Muscle of back (tissue), 13 donors: ENCODE measurements at places on chromosomes 16 and 17.

- DNase-seq = no peak
Observed at GRCh38 chr17:48006936-48007709, 30.5 kb downstream of the COPZ2 start.

GRCh38 chr17:67481808-67482207 is 104.7 kb downstream of the PITPNC1 start:
- no peak for DNase-seq

- no peak for DNase-seq
Observed at GRCh38 chr17:17053446-17054379, 11.5 kb downstream of the MPRIP start.

- DNase-seq = peak; percentile 46
Observed at GRCh38 chr16:84537491-84538151, 33.2 kb upstream of the MEAK7 start.

DNA sequence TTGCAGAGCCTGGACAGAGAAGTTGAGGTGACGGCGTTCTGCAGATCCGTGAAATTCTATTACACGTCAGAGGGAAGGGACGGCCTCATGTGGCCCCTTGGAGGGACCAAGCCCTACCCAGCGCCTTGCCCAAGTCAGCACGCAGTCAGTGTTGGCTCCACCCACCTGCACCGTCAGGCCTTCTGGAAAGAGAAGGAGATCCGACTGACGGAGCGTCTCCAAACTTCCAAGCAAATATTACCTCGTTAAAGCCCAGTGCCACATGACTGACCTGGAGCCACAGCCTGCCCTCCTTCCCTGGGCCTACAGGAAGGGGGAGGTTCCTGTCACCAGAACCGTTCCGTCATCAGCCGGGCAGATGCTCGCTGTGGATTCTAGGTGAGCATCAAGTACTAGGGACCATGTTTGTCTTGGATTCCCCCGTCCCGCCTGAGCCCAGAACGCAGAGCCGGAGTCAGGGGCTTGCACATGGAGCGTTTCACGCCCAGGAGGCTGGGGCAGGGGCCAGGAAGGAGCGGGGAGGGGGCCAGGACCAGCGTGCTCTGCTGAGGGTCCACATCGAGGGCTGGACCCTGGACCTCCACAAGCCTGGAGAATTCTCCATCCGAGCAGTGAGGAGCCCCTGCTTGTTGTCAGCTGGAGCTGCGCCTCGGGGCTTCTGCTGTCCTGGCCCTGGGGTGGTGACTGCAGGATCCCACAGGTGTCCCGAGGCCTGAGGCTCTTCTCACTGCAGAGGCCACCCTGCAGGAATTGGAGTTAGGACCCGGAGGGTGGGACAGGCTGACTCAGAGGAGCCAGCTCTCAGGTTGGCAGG is 22.6 kb upstream of the METRNL start:
- no peak for DNase-seq

DNA sequence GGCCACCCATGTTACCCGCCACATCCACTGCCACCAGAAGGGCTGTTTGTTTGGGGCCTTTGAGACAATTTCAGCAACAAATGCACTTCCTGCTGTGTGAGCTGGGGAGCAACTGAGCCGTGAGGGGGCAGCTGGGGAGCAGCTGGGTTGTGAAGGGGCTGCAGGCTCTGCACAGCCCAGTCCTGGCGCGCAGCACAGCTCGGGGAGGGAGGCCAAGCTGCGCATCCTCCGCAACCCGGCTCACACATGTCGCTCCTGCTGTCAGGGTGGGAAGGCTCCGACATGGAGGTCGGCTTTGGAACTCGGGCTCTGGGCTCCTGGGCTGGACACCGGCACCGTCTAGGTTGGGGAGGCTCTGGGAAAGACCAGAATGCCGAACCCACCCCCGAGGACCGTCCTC is 53.6 kb downstream of the CBFA2T3 start:
- DNase-seq = peak; percentile 57

DNA sequence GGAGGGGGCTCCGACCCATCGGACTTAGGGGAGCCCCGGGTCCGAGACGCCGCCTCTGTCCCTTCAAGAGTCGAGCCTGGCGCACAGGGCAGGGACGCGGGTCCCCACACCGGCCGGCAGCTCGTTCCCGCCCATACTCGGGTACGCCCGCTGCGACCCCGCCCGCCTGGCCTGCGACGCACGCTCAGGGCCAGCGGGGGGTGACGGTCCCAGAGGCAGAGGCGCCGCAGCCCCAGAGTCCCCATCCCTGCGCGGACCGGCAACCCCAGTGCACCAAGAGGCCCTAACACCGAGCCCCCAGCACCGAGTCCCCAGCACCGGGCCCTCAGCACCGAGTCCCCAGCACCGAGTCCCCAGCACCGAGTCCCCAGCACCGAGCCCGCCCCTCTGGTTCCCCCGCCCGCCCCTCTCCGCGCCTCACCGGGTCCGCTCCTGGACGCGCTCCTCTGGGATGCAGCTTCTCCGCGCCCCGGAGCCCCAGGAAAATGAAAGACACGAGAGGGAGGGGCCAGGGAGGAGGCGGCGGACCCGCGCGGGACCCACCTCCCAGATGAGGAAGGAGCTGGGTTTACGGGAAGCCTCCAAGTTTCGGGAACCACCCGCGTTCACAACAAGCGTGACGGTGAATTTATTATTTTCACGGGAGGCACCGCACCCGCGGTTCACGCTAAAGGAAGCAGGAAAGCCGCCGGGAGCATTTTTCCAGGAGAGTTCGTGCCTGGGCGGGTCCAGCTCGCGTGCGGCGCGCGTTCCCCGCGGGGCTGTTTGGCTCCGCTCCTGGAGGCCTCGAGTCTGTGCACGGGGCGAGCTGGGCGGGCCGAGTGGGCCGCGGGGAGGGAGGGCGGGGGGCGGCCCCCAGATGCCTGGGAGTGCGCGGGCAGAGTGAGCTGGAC is at the start of gene SECTM1:
TSS of gene SECTM1 (minus strand) at position 488 of the 893 bp plus-strand sequence. CDS start 6,526 bp downstream, outside the sequence.
- no peak for DNase-seq

DNA sequence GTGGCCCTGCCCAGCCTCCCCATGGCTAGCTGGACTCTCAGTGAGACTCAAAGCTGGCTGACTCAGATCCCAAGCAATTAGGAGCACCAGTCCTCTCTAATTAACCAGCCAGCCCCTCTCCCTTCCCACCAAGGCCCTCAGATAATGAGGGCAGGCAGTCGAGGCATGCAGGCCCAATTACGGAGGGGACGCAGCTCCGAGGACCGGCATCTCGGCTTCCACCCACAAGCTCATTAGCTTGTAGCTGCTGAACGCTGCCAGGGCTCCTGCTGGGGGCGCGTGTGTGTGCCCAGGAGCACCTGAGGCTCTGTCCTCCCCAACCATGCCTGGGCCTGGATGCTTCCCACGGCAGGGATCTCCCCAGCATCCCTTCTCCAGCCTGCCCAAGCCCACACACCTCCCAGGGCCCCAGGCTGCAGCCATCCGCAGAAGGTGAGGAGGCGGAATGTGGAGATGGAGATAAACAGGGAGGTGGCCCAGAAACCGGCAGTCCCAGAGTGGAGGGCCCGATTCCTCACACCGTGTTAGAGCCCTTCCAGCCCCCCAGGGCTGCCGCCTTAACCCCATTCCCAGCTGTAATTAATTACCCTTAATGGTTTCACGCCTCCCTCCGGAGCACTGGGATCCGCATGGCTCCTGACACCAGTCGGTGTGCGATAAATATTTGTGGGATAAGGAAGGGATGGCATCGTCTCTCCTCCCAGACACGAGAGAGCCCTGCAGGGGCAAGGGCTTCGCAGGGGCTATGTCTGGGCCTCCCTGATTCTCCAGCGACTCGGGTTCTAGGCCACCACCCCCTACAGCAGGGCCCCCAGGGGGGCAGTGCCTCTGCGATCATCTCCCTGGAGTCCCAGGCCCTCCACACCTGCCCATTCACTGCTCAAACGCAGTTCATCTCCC is 42.2 kb downstream of the RPH3AL start:
- DNase-seq = no peak

GRCh38 chr16:69831212-69832123 is 69.3 kb downstream of the WWP2 start:
- DNase-seq = no peak

- DNase-seq = no peak
Observed at GRCh38 chr17:31538080-31538762, 146.7 kb downstream of the RAB11FIP4 start.

GRCh38 chr17:27968206-27968732 is 74.2 kb upstream of the NLK start:
- no peak for DNase-seq

DNA sequence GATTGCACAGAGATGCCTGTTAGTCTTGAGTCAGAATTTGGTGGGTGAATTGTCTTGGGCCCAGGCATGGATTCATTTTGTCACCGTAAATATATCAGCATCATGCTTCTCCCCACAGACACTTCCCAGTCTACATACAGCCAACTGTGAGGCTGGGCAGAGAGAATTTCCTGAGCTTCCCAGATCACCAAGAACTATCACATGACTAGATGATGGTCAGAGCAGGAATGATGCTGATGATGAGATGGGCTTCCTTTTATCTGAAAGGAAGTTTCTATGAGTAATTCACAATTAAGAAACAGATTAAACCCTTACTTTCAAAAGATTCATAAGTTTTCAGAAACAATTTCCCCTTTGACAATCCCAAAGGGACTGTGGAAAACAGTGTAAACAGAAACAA is 323 bp upstream of the KRTAP9-9 start:
- no peak for DNase-seq

GRCh38 chr17:4499431-4500190 is 930 bp downstream of the SPNS2 start:
- no peak for DNase-seq

- DNase-seq = no peak
Observed at GRCh38 chr17:79041041-79041570, 17.1 kb downstream of the C1QTNF1 start.

DNA sequence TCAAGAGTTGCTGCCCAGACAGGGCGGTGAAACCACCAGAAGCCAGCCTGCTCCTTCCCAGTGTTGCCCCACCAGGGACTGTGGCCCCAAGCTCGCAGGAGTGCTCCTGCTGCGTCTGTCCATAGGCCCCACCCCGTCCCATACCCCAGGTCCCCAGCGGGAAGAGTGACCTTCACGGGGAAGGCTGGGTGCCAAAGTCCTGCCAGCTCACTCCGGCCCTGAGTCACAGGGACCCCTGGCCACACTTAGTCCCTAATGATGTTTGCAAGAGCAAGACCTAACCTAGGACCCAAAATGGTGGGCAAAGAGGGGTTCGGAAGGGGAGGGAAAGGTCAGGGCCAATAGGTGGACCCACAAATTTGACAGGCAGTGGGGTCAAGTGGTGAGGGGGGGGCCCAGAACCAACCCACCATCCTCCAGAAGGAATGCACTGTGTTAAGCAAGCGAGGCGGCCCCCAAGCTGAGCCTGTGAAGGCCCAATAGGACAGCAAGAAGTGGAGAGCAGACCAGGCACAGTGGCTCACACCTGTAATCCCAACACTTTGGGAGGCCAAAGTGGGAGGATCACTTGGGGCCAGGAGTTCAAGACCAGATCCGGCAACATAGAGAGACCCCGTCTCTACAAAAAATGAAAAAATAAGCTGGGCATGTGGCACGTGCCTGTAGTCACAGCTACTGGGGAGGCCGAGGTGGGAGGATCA is 3.3 kb downstream of the DOK4 start:
- DNase-seq = no peak

DNA sequence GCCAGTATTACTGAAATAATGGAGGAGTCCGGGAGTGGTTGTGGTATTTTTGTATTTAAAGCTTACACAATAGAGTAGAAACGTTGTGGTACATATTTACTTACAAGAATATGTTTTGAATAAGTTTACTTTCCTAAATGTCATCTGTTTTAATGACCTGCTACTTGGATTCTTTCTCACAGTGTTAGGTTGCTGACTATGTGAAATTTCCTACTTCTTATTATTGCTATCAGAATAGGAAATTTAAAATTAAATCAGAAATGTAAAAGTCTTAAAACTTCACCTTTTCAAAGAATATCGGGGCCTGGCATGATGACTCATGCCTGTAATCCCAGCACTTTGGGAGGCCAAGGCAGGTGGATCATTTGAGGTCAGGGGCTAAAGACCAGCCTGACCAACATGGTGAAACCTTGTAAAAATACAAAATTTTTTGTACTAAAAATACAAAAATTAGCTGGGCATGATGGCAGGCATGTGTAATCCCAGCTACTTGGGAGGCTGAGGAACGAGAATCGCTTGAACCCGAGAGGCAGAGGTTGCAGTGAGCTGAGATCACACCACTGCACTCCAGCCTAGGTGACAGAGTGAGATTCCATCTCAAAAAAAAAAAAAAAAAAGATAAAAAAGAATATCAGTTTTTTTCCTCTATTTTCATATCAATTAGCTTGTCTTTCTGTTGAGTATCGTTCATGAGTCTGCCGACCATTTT is 77.8 kb downstream of the VMP1 start:
- DNase-seq = no peak

GRCh38 chr16:53998024-53998810 is 288.4 kb downstream of the IRX3 start:
- DNase-seq = no peak

- no peak for DNase-seq
Observed at GRCh38 chr16:82439678-82440293, 187.0 kb upstream of the CDH13 start.

- no peak for DNase-seq
Observed at GRCh38 chr16:49994006-49994405, 31.0 kb upstream of the CNEP1R1 start.

DNA sequence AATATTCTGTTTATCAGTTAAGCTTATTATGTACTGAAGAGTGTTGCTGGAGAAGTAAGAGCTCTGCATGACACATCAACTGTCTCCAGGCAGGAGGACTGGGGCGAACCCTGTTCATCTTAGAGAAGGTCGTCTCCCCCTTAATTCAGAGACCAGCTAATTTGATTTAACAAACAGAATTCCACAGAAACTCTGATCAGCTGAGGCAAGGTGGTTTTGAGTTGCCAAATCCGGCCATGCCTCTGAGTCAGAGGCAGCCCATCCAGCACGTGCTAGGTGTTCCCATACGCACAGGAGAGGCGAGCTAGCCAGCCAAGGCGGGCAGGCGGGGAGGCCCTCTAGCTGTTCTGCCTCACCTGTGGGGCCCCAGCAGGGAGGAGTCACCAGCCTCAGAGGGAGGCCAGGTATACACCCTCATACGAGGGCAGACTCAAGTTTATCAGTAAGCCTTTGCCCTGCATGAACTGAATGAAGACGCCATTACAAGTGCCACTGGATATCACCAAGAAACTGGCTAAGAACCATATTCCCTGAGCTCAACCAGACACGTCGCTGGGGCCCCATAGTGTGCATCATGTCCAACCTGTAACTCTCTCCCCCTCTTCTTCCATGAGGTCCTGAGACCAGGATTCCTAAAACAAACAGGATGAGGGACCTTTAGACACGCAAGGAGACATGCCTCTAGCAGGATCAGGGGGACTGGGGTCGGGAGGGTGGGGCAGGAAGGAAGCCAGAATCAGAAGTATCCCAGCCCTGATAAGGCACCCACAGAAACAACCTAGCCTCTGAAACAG is 25.7 kb downstream of the STAT5A start:
- DNase-seq = no peak

GRCh38 chr17:6986676-6987075 is 9.2 kb upstream of the ALOX12 start:
- no peak for DNase-seq

- DNase-seq = peak; percentile 38
Observed at GRCh38 chr16:88533381-88533917, 36.8 kb upstream of the ZC3H18 start.

DNA sequence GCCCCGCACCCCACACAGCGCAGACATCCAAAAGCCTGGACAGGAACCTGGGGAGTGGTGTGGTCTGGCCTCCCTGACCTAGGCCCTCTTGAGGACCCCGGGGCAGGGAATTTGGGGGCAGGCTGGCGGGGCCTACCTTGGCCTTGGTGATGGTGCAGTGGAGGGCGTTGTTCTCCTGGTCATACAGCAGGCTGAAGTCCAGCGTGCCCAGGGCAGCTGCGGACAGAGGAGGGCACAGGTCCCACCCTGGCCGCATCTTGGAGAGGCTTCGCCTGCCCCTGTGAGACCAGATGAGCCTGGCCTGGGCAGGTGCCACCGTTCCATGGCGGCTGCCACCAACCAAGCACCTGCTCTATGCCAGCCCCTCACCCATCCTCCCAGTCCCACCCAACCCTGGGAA is 9.0 kb downstream of the DOC2B start:
- no peak for DNase-seq
